ENCODE measurements at places on chromosomes 5 and 9.

GRCh38 chr5:119322948-119323537, 32.8 kb upstream of the TNFAIP8 start:
- DNase-seq, result no peak

DNA sequence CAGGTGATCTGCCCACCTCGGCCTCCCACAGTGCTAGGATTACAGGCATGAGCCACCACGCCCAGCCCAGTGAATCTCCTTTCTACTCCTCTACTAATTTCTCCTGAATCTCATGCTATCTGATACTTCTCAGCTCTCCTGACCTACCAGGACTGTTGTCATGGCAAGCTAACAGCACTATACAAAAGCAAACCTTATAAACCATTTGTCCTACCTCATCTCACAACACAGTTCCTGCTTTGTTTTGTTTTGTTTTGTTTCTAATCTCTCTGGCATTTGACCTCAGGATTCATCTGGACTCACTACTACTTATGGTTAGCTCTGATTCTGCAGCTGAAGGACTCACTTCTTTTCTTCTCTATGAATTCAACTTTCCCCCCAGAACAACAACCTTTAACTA, 734.8 kb downstream of the TLE1 start:
- DNase-seq, result no peak

GRCh38 chr5:96014395-96014794, 52.7 kb upstream of the ELL2 start:
- DNase-seq, result no peak

DNA sequence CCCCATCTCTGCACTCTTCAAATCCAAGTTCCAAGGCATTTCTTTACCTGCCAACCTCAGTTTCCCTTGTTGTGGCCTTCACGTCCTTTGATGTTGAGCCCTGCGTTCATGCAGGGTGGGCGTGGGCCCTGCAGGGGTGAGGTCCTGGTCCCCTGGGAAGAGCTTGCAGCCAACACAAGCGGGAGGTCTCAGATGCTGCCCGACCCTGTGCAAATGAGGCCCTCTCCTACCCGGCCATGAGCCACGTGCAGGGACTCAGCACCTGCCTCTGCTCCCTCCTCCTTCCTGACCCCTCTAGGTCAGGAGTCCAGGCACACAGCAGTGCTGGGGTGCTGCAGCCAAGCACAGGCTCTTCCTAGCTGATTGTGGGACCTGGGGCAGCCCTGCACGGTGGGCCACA, 124.5 kb downstream of the ADAMTS2 start:
- DNase-seq, result no peak

GRCh38 chr5:82388181-82388580, 110.0 kb upstream of the RPS23 start:
- no peak for DNase-seq

- DNase-seq, result no peak
Observed at GRCh38 chr5:78095125-78095524, 199.4 kb downstream of the AP3B1 start.

All from stimulated activated CD4-positive, alpha-beta T cell treated with anti-CD3 and anti-CD28 coated beads, Interleukin-2, amount 100 ng/mL, for 24 hours (primary cell).